ENCODE measurements at places on chromosomes 7 and 10.

DNA sequence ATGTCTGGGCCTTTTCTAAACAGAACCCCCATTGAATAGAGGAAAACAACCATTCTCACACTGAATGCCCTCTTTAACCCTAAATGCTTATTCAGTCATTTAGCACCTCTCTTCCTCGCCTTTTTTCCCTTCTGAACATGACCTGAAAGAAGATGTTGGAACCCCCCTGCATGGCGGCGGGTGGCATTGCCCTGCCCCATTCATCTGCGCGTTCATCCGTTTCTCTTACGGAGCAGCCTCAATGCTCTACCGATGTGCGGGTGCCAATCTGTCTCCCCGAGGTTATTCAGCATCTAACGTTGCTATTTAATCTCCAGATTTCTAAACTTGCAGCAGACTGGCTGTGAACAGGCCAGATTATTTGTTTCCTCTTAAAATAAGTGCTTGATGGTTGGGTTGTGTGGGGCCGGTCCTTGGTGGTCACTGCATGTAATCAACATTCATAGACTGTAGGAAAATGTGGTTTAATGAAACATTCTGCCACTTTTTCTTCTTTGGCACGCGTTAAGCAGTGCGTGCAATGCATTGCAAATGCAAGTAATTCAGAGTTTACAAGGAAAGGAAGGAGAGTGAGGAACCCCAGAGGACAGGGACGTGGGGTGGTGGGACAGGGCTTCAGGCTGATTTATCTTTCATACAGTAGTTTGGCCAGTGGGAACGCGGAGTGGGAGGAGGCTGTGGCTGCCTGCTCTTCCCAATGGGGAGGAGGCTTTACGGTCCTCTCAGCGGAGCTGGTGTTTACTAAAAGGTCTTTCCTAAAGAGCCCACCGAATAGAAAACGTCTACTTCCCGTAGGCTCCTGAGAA, 286.7 kb downstream of the DPP6 start:
- no peak for DNase-seq

- DNase-seq = no peak
Observed at GRCh38 chr10:7153750-7154149, 257.1 kb downstream of the SFMBT2 start.

GRCh38 chr7:41261080-41261479, 441.8 kb downstream of the INHBA start:
- DNase-seq = no peak

DNA sequence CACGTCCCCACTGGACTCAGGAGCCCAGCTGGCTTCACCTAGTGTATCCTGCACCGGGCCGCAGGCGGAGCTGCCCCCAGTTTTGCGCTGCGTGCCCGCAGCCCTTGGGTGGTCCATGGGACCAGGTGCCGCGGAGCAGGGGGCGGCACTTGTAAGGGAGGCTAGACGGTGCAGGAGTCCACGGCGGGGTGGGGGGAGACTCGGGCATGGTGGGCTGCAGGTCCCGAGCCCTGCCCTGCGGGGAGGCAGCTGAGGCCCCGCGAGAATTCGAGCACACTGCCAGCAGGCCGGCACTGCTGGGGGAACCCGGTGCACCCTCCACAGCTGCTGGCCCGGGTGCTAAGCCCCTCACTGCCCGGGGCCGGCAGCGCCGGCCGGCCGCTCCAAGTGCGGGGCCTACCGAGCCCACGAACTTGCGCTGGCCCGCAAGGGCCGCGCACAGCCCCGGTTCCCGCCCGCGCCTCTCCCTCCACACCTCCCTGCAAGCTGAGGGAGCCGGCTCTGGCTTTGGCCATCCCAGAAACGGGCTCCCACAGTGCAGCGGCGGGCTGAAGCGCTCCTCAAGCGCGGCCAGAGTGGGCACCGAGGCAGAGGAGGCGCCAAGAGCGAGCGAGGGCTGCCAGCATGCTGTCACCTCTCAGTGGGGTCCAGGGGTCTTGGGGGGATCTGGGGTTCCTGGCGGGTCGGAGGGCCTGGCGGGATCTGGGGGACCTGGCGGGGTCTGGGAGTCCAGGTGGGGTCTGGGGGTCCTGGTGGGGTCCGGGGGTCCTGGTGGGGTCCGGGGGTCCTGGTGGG, 81.4 kb downstream of the VIPR2 start:
- no peak for DNase-seq

DNA sequence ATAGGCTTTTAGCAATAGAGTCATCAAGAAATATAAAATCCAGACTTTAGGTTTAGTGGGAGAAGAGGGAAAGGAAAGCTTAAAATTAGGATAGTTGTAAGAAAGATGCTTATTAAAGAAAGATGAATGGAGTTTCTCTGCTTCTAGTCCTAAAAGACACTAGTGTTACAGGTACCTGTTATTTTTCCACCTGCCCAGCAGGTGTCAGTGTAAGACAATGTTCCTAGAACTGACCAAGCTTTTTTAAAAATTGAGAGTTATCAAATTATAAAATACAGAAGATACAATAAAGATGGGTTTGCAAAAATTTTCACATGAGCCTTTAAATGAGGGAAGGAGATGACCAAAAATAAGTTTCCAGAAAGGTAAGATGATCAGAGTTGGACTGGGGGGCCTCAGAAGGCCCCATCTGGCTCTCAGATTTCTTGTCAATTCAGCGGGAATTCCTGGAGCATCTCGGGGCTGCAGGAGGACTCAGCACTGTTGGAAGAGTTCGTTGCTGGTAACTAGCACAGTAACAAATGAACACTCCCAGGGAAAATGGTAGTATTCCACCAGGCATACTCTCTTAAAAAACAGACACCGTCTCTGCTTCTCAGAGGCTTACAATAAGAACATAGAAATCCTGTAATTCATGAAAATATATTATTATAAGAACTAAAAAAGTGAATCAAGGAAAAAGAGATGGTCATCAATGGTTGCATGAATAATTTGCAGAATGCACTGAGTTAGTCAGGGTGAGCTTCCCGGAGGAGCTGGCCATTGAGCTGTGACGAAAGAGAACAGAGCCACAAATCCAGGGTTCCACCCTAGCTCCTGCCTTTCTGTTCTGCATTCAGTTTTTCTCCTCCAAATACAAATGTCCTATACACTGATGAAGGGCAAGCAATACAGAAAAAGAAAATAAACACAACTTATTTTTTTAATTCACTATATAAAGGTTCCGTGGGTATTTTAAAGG, 71.8 kb upstream of the PIK3CG start:
- no peak for DNase-seq

DNA sequence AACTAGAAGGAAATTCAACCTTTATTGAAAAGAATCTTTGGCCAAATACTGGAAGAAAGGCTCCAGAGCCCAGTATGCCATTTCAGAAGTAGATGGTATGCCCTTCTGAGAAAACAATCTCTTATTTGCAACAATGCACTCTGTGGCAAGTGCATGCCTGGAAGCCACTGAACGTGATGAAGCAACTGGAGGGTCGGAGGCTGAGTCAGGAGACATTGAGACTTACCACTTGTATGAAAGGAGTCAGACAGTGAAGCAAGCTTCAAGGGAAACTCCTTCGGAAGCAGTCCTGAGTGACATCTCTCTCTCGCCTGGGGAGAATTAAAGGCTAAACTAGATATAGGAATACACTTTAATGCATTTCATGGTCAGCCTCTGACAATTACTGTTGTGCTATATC, 353.7 kb downstream of the NRG3 start:
- DNase-seq = no peak

GRCh38 chr7:114901771-114902170, 20.1 kb upstream of the MDFIC start:
- no peak for DNase-seq

- no peak for DNase-seq
Observed at GRCh38 chr10:118370499-118370898, 28.4 kb upstream of the FAM204A start.

GRCh38 chr7:149071641-149072437, 18.7 kb downstream of the ZNF786 start:
- DNase-seq = no peak

GRCh38 chr10:24882047-24882698, 70.2 kb downstream of the PRTFDC1 start:
- DNase-seq = no peak

DNA sequence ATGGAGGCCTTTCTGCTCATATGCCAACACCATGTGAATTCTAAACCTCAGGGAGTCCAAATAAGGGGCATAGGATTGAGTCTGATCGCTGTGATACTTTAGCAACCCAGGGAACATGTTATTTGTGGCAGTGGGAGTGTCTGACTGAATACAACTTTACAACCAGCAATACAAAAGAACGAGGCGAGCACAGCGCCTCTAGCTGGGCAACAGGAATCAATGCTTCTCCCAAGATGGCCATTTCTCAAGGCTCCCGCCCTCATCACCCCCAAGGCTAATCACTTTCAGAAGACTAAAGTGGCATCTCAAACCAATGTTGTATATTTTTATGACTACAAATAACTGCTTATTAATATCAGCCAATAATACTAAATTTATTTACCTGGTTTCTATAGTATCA, 28.1 kb downstream of the YWHAG start:
- DNase-seq = no peak

- DNase-seq = no peak
Observed at GRCh38 chr10:126628746-126629145, 41.7 kb downstream of the C10orf90 start.

GRCh38 chr7:132451161-132451560, 125.1 kb downstream of the PLXNA4 start:
- no peak for DNase-seq

GRCh38 chr7:33790746-33791145, 114.6 kb upstream of the BMPER start:
- DNase-seq = no peak

DNA sequence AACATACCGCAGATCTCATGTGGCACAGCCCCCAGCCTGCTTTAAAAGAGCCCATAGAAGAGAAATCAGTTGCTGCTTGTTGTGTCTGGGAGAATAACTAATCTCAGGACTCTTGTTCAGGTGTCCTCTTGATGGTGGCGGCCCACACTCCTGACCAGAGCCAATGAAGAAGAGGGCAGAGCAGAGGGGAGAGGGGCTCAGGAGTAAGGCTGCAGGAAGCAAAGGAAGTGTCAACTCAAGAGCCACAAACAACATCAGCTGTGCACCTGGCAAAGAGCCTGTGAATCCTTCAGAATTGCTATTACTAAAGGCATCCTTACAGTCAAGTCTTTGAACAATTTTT, 59.8 kb upstream of the PTN start:
- no peak for DNase-seq

- DNase-seq = no peak
Observed at GRCh38 chr10:62853710-62854109, 37.5 kb upstream of the EGR2 start.

- no peak for DNase-seq
Observed at GRCh38 chr7:25167262-25167843, 42.3 kb upstream of the CYCS start.

DNA sequence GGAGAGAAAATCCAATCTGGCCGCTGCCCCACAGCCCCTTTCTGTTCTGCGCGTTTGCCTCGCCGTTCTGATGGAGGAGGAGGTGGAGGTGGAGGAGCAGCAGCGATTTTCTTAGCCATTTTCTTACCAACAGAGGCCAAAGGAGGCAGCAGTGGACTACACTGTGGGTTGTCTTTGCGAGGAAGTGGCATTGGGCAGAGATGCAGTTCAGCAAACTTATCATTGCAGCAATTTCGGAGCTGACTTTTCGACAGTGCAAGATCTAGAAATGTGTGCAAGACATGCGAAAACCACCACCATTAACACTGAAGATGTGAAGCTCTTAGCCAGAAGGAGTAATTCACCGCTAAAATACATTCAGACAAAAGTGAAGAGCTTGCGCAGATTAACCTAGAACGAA, 1.9 kb upstream of the ARL4A start:
- DNase-seq = no peak

GRCh38 chr10:23872290-23872689, 336.6 kb upstream of the KIAA1217 start:
- DNase-seq = no peak

DNA sequence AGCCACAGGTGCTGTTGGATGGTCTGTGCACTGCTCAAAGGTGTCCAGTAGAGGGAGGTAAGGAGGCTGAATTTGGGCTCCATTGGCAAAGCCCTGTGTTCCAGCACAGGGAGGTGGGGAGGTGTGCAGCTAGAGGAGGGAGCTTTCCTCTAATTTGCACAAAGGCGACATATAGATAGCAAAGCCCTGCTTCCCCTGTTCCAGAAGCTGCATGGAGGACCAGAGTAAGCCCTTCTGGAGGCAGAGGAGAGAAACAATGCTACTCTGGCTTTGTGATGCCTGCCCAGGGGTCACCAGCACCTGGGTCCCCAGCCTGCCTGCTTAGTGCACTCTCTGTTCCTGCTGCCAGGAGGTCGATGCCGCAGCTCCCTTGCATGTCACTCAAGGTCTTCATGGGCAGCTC, 3.4 kb upstream of the ARHGAP22 start:
- no peak for DNase-seq

- DNase-seq = no peak
Observed at GRCh38 chr10:29957236-29957635, 102.2 kb downstream of the JCAD start.

- DNase-seq = no peak
Observed at GRCh38 chr7:127207230-127207629, 45.5 kb downstream of the GRM8 start.

DNA sequence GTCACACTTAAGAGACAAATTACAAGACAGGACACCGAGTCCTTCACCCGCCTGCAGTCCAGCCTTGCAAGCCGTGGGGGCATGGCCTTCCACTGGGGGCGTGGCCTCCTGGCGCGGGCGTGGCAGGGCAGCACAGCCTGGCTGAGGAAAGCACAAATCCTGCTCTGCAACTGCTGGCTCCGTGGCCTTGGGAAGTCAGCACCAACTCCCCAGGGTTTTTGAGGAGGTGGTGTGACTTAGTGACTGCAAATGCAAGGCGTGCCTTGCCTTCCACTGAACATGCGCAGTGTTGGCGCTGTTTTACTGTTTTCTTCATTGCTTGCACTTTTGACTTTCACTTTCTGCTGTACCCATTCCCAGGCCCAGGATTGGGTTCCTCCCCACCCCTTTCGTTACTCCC, 12.9 kb upstream of the BMS1 start:
- DNase-seq = no peak

- DNase-seq = no peak
Observed at GRCh38 chr7:96977445-96977844, 27.9 kb upstream of the DLX6 start.

DNA sequence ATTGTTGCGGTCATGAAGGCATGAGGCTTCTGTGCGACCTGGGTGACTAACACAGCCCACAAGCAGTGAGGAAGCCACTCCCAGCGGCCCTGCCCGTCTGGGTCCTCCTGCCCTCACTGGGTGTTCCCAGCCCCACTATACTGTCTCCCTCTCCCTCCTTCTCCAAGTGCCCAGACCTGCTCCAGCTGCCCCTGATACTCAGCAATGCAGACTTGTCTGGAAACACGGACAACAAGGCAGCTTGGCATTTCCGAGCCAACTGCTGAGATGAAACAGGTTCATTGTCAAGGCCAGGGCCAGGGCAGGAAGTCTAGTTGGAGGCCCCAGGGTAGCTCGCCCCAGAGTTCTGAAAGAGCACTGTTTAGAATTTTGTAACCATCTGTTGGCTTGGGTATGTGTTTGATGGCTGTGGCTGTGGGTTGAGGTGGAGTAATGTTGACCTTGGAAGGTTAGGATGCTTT, 95.7 kb downstream of the RBM20 start:
- DNase-seq = no peak

GRCh38 chr7:156236181-156236889, 404.2 kb upstream of the RNF32 start:
- DNase-seq = no peak

All from right cardiac atrium (tissue), 5 donors.